Transverse colon (tissue), 4 donors: ENCODE measurements at places on chromosomes 1 and 21.

- peaks cover 3% of the 10 kb centered on the region for H3K4me1 ChIP-seq
- H3K27me3 ChIP-seq, result no peaks in the 10 kb centered on the region
- no peaks in the 10 kb centered on the region for H3K36me3 ChIP-seq
- DNase-seq, result no peak
Measured at GRCh38 chr1:207017615-207018559, 14.7 kb downstream of the C1orf116 start.

GRCh38 chr21:42120101-42120902, 49.2 kb downstream of the UMODL1 start:
- H3K4me3 ChIP-seq, result no peak overlapping the region
- no peak overlapping the region for H3K27ac ChIP-seq
- H3K27me3 ChIP-seq, result peaks cover 40% of the 10 kb centered on the region
- no peaks in the 10 kb centered on the region for H3K4me1 ChIP-seq
- peak; percentile 47 for DNase-seq
- no peaks in the 10 kb centered on the region for H3K36me3 ChIP-seq

GRCh38 chr1:151936653-151937052, 27.3 kb upstream of the THEM4 start:
- peak overlapping the region; percentile 3 for H3K4me3 ChIP-seq
- H3K36me3 ChIP-seq, result no peaks in the 10 kb centered on the region
- DNase-seq, result no peak

- no peaks in the 10 kb centered on the region for H3K36me3 ChIP-seq
- H3K27me3 ChIP-seq, result no peaks in the 10 kb centered on the region
- H3K4me3 ChIP-seq, result no peak overlapping the region
- H3K27ac ChIP-seq, result no peak overlapping the region
Measured at GRCh38 chr1:92466683-92467352, 19.9 kb downstream of the GFI1 start.

- H3K27me3 ChIP-seq, result peaks cover 69% of the 10 kb centered on the region
- peaks cover 37% of the 10 kb centered on the region for H3K4me1 ChIP-seq
- DNase-seq, result no peak
- H3K4me3 ChIP-seq, result no peak overlapping the region
- H3K27ac ChIP-seq, result no peak overlapping the region
Measured at GRCh38 chr1:47431534-47431933, 6.3 kb upstream of the FOXD2 start.

GRCh38 chr1:53511323-53511932, 52.2 kb downstream of the DMRTB1 start:
- no peak overlapping the region for H3K4me3 ChIP-seq
- peak overlapping the region; percentile 77 for H3K27ac ChIP-seq
- peaks cover 6% of the 10 kb centered on the region for H3K4me1 ChIP-seq
- H3K36me3 ChIP-seq, result no peaks in the 10 kb centered on the region
